ENCODE measurements at places on chromosomes 16 and 17. TPM values are rescaled to one million over a fixed set of nuclear protein-coding genes. Genes with fewer than 3 reads are reported as not detected.
A peak's percentile ranks its signal among the peaks of the same experiment; 100 is the strongest.

DNA sequence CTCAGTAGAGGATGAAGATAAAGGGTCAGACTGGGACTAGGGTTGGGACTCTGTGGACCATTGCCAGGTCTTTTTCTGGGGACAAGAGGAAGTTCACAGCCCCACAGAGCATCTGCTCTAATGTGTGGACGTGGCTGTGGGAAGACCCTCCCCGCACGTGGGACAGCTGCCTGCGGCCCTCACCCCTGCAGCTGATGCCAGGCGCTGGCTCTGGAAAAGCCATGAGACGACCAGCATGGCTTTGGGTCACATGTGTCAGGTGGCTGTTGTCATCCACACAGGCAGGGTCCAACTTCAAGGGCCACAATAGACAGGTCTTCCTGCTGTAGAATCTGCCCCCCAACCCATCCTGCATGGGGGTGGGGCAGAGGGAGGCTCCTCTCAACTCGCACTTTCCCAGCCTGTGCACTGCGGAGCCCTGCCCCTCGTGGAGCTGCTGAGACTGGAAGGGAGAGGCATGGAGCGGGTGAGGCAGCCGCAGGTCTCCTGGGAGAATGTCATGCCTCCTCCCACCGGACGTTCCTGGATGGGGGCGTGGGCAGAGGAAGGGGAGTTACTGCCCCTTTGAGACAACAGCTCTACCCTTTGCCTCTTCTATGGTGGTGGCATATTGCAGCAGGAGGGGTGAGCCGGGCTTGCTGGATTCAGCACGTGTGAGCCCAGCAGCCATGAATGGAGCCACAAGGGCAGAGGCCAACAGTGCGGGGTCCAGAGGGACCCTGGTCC lies 53.4 kb downstream of the PIMREG start:
- DNase-seq: no peak

- no peak for DNase-seq
Measured at GRCh38 chr17:11238705-11239104, 2.3 kb upstream of the SHISA6 start.

The GCSH gene
- 17.2 TPM for total RNA-seq

GRCh38 chr17:79187186-79187585 lies 112.6 kb downstream of the ENGASE start:
- DNase-seq: no peak

GRCh38 chr16:10253409-10253808 lies 71.2 kb upstream of the GRIN2A start:
- no peak for DNase-seq

DNA sequence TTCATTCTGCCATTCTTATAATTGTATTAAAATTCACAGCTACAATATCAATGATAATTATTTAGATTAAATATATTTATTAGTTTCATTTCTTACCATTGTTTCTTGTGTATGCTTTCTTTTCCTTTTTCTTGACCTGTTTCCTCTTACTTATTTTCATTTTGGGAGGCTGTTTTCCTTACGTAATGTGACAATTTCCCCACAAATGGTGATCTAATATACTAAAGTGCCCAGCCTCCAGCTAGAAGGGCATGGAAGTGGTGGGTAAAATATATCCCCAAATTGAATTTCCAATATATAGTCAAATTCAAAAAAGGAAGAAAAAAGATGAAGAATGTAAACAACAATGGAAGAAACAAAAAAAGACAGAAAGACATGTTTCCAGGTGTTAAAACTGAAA lies 1.5 kb upstream of the ABCA6 start:
- no peak for DNase-seq

DNA sequence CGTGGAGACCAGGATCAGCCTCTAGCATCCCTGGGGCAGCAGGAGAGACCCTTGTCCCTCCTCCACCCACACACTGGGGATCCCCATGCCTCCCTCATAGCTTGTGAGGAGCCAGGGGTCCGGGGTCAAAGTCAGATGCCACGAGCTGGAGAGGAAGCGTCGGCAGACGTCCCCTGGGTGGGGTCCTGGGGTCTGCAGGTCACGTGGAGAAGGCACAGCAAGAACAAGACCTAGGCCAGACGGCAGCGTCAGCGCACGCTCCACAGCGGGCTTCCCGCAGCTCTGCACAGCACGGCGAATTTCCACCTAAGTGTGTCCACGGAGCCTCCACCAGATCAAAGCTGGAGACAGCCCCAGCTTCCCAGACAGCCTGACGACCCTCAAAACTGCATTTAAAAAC lies 49.3 kb downstream of the SLC7A5 start:
- DNase-seq: no peak

DNA sequence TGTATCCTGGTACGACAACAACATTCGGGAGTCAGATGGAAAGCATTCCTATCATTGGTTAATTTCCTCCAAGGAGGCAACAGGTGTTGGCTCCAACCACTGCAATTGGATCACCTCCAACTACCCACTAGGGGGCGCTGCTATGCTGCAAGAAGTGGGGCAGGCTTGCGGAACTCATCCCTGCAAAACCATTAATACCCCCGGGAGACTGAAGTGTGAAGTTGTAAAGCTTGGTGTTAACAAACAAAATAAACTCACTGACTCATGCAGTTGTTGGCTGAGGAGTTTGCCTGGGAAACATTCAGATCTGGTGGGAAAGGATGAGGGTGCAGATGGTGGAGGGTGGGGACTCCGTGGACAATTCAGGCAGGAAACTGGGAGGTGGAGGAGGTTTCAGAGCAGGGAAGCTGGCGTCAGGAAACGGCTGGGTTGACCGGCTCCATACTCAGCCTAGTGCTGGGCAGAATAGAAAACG lies 84.9 kb downstream of the HS3ST2 start:
- peak; percentile 51 for DNase-seq

DNA sequence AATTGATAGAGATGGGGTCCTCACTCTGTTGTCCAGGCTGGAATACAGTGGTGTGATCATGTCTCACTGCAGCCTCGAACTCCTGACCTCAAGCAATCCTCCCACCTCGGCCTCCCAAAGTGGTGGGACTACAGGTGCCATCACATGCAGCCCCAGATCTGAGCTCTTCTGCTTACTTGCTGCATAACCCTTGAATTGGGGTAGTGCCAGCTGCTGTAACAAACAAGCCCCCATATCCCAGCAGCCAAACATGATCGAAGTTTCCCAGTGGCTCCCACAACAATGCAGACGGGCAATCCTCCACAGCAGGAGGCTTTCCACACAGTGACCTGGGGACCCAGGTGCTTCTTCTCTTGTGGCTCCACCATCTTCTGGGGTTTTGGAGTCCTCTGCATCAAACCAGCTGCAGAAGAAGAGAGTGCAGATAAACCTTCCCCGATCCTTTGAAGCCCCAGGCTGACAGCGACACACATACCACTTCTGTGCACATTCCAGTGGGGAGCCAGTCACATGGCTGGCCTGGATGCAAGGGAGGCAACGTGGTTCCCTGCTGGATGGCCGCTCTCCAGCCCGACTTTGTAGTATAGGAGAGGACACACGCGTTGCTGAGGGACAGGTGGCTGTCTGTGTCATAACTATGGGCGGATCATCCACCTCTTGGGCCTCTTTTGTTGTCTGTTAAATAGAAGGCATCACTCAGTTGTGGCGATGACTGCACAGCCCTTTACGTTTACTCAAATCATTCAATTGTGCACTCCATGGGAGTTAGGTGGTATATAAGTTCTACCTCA lies 16.7 kb downstream of the SBK1 start:
- no peak for DNase-seq

GRCh38 chr17:61476476-61477203 lies 24.4 kb downstream of the TBX4 start:
- DNase-seq: no peak

- no peak for DNase-seq
Measured at GRCh38 chr17:77422104-77422747, 281.5 kb downstream of the SEC14L1 start.

The ARMC7 gene
- total RNA-seq: 9.7 TPM

GRCh38 chr17:1783834-1784611 lies 22.2 kb downstream of the SERPINF1 start:
- DNase-seq: no peak

- DNase-seq: no peak
Measured at GRCh38 chr16:20879175-20880040, 20.8 kb downstream of the DCUN1D3 start.

GRCh38 chr17:20039037-20039436 lies 29.9 kb downstream of the SPECC1 start:
- DNase-seq: no peak

The CCL16 gene
- not detected for total RNA-seq

- no peak for DNase-seq
Measured at GRCh38 chr17:75844530-75845057, 390 bp upstream of the UNC13D start.

The CES3 gene
- total RNA-seq: not detected

- no peak for DNase-seq
Measured at GRCh38 chr16:3115003-3115402, 2.6 kb downstream of the ZNF205 start.

- no peak for DNase-seq
Measured at GRCh38 chr16:10740000-10740844, 3.4 kb upstream of the NUBP1 start.

- DNase-seq: no peak
Measured at GRCh38 chr17:8264836-8265542, 15.9 kb downstream of the PFAS start.

- DNase-seq: no peak
Measured at GRCh38 chr16:13084331-13084730, 182.9 kb downstream of the SHISA9 start.
